Activated naive CD4-positive, alpha-beta T cell (primary cell): ENCODE measurements at places on chromosomes 1 and 21.

- DNase-seq = no peak
Observed at GRCh38 chr21:17783481-17784179, 35.5 kb downstream of the C21orf91 start.

- no peak for DNase-seq
Observed at GRCh38 chr1:23915466-23915865, 2.3 kb upstream of the CNR2 start.

DNA sequence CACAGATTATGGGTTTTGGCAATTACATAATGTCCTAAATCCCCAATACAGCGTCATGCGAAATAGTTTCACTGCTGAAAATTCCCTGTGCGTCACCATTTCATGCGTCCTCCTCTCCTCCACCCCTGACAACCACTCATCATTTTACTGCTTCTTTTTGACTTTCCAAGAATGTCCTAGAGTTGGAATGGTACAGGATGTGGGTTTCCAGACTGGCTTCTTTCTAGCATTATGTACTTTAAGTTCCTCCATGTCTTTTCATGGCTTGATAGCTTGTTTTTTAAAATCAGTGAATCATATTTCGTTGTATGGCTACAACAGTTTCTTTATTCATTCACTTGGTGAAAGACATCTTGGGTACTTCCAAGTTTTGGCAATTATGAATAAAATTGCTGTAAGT, 7.4 kb downstream of the NBPF3 start:
- no peak for DNase-seq

- no peak for DNase-seq
Observed at GRCh38 chr1:2862814-2863647, 61.5 kb upstream of the TTC34 start.

GRCh38 chr1:209490013-209490412, 93.5 kb upstream of the CAMK1G start:
- no peak for DNase-seq

- no peak for DNase-seq
Observed at GRCh38 chr21:37060296-37060695, 12.6 kb downstream of the PIGP start.

- DNase-seq = no peak
Observed at GRCh38 chr21:44617071-44617501, 5.2 kb downstream of the KRTAP10-8 start.

- DNase-seq = no peak
Observed at GRCh38 chr1:39490596-39491145, 765 bp upstream of the BMP8A start.

GRCh38 chr1:229507502-229507901, 639 bp downstream of the NUP133 start:
- no peak for DNase-seq

DNA sequence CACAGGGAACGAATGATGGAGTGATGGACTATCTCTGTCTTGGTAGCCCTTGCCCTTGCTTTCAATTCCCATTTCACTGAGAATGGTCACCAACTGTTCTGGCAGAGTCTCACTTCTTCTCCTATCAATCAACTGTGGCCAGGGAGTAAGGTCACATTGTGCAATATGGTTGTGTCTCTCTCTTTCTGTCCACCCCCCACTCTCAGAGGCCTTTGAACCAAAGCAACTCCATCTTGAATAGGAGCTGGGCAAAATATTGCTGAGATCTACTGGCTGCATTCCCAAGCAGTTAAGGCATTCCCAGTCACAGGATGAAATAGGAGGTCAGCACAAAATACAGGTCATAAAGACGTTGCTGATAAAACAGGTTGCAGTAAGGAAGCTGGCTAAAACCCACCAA, 36.7 kb downstream of the NTMT2 start:
- no peak for DNase-seq

GRCh38 chr1:116493036-116493435, 77.8 kb downstream of the CD58 start:
- no peak for DNase-seq

GRCh38 chr1:8458607-8459006, 140.7 kb downstream of the SLC45A1 start:
- no peak for DNase-seq

DNA sequence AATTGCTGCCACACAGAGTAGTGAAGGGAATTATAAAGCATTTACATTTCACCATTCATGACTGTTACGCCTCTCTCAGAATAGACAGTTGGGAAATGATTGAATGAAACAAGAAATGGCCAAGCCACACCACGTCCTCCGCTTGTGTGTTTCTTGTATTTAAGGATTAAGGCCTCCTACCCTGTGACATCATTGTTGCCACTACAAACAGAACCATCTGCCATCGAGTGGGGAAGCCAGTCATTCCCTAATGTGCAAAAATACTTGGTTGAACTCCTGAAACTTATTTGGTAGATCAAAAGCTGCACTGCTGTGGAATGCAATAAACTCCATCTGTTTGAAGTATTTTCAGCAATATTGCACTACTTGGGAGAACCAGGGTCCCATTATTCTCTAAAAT, 99.0 kb upstream of the C1orf105 start:
- no peak for DNase-seq

DNA sequence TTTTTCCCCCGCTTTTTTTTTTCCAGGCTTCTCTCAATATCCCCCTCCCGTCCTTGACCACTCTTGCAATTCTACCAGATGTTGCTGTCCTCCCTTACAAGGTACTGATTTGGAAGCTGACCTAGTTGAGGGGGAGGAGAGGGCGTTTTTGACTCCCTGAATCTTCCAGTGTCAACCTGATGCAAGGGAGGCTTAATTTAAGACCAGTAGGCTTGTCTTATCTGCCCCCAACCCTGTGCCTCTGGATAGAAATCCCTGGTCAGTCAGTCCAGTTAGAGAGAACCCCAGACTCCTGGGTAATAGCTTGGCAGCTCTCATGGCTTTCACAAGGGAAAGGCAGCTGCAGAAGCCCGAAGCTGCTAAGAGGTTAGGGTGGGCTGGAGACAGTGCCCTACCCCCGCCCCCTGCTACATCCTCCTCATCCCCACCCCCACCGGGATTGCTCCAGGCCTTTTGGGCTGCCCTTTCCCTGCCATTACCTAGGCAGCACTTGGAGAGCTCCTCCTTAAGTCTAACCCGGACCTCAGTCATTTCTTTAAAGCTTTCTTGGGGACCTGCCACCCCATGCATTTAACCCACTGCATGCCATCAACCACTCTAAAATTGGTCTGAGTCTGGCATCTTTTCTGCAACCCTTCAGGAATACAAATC, 3.6 kb downstream of the ACKR1 start:
- no peak for DNase-seq
